ENCODE measurements at places on chromosomes 16 and 17.

DNA sequence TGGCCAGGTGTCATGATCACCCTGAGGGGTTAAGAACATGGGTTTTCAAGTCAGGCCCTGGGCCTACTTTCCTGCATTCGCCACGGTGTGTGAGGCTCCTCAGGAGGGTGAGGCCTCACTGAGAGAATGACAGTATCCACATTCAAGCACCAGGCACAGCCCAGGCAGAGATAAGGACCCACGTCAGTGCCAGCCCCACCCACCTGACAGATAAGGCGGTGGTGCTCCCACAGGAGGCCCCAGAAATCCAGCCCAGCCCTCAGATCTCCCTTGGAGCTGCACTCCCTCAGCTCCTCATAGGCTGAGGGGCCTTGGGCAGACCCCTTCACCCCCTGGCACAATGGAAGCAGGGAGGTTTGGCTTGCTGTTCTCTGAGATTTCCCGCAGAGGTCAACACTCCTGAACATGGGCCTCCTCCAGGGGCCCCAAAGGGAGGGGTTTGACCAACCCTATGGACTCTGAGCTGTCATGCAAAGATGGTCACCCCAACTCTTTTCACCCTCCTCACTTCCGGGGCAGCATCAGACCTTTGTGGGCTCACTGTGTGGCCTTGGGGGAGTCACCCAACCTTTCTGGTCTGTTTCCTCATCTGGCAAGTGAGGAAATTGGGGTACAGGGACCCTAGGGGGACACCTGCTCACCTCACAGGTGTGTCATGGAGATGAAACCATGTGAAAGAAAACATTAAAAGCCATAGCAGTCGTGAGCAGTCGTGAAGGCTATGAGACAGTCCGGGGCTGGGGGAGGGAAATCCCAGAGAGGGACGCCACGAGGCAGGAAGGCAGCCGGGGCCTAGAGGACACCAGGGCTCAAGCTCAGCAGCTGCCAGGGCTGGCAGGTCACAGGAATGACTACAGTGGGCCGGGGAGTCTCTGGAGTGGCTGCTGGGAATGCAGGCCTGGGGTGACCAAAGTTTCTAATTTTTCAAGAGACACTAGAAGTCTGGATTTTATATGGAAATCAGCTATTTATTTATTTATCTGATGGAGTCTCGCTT, 15.4 kb downstream of the PLLP start:
- no peak for DNase-seq

DNA sequence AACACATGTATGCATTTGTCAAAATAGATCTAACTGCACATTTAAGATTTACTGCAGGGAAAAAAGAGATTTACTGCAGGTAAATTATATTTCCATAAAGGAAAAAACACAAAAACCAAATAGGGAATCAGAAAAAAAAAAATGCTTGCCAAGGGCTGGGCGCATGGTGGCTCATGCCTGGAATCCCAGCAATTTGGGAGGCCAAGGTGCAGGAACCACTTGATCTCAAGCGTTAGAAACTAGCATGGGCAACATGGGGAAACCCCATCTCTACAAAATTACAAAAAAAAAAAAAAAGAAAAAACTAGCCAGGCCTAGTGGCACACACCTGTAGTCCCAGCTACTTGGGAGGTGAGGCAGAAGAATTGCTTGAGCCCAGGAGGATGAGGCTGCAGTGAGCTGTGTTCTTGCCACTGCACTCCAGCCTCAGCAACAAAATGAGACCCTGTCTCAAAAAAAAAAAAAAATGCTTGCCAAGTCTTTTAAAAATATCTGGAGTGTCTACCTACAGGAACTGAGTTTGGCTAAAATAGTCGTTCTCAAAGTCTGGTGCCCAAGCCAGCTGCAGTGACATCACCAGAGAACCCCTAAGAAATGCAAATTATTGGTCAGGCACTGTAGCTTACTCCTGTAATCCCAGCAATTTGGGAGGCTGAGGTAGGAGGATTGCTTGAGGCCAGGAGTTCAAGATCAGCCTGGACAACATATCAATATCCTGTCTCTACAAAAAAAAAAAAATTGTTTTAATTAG, 17.5 kb downstream of the TRIM25 start:
- DNase-seq = no peak

- DNase-seq = no peak
Measured at GRCh38 chr16:3863587-3863986, 16.9 kb downstream of the CREBBP start.

GRCh38 chr16:79903471-79903870, 302.9 kb upstream of the MAF start:
- no peak for DNase-seq

DNA sequence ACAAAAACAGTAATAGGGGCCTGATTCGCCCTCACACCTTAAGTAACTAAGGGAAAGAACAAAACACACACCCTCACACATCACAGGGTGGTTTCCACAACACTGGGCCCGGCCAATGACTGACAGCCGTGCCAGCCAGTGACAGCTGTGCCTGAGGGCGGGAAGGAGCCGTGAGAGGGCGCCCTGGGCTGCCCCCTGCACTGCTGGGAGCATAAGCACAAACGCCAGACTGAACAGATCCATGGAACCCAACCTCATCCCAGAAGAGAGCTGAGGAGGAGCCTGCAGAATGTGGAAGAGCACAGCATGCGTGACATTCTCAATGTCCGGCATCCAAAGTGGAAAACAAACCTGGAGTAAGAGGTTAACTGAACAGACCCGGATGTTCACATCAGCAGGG, 16.0 kb downstream of the CSNK1D start:
- no peak for DNase-seq

Measured in CD14-positive monocyte (primary cell).